COLO829 (cell line): ENCODE measurements at places on chromosomes 7 and 10.

DNA sequence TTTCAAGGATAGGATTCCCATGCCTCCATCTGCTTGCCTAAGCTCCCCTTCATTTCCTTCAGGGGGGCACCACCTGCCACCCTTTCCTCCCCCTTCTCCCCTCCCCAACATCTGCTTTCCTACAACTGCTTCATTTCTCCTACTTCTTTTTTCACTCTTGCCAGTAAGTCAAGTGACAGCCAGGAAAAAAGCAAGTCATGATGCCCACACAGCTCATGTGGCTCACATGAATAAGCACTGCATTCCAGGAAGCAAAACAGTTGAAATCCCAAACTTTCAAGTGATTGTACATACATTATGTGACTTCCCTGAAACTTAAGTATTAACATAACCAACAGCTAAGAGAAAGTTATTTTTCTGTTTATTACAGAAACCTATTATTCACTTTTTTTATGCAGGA, 78.6 kb downstream of the TNS3 start:
- DNase-seq: peak; percentile 27

DNA sequence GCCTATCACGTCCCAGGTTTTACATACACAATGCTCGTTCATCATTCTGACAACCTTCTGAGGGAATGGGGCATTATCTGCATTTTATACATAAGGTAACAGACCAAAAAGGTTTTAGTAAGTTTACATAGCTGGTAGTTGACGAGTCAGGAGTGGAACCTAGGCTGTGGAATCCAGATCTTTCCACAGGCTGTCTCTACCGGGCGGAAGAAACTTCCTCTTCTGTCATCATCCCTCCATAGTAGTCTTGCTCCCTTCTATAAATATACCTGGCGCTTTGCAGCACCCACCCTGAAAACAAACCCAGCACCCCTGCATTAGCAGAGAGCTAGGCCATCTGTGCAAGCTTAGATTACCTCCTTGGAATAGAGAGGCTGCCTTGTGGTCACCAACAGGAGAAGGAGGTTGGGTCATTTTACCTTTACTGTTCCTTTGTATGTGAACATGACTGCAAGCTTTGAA, 1.3 kb downstream of the TSPAN13 start:
- DNase-seq: no peak

- no peak for DNase-seq
Observed at GRCh38 chr7:34451183-34451582, 206.8 kb upstream of the NPSR1 start.

- no peak for DNase-seq
Observed at GRCh38 chr10:75726522-75727483, 295.4 kb downstream of the LRMDA start.

GRCh38 chr7:74365322-74366022, 76.3 kb downstream of the CLIP2 start:
- peak; percentile 92 for DNase-seq

DNA sequence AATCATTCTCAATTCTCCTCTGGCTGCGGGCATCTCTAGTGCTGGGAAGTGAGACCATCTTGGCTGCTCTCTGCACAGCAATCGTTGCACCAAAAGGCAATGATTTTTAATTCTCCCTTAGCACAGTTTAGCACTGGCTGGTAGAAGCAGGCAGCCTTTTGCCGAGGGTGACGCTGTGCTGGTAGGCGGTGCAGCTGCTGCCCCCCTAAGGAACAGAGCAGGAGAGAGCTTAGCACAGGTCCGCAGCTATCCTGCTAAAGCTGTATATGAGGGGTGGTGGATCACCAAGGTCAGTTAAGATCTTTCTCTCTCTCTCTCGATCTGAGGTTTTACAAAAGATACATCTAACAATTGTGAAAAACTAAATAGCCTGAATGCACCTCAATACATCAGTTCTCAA, 390.1 kb downstream of the GATA3 start:
- DNase-seq: no peak

DNA sequence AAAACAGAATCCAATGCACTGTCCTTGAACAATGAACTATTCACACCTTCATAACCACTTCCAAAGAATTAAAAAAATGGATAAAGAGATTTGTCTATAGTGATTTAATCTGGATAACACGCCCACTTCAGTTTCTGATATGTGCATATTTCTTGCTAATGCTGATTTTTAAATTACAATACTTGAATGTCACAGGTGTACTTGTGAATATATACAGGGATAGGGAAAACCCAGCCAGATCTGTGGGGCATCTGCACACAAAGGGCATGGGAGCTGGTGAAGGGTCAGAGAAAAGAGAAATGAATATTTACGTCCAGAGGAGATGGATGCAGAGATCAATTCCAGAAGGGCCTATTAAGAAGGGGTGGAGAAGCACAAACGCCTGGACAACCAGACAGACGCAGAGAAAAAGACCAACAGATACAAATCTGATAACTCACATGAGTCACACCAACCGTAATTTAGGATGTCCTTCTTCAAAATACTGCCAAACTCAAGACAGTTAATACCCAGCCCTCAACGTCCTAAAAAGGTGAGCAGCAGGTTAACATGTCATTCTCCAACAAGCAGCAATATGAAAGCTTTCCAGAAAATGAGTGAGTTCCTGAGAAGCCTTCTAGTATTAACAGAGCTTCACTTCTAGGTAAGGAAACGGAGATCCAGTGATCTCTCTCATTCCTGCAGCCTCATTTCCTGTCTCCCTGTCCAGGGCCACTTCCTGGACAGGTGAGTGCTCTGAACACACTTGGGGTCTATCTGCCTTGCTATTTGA, 41.9 kb downstream of the PIP4K2A start:
- DNase-seq: no peak

GRCh38 chr7:98252425-98253054, 508 bp upstream of the TECPR1 start:
- no peak for DNase-seq

DNA sequence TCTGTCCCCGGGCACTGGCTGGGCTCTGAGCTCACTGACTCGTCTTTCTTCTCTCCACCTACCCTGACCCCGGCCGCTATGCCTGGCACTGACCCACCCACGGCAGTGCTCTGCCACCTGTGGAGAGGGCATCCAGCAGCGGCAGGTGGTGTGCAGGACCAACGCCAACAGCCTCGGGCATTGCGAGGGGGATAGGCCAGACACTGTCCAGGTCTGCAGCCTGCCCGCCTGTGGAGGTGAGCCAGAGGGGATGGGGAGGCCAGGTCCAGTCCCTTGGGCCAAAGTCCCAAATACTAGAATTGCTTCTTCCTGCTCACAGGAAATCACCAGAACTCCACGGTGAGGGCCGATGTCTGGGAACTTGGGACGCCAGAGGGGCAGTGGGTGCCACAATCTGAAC, 27.3 kb downstream of the TBATA start:
- DNase-seq: no peak

- no peak for DNase-seq
Observed at GRCh38 chr10:45558425-45558824, 114.1 kb downstream of the ZFAND4 start.

DNA sequence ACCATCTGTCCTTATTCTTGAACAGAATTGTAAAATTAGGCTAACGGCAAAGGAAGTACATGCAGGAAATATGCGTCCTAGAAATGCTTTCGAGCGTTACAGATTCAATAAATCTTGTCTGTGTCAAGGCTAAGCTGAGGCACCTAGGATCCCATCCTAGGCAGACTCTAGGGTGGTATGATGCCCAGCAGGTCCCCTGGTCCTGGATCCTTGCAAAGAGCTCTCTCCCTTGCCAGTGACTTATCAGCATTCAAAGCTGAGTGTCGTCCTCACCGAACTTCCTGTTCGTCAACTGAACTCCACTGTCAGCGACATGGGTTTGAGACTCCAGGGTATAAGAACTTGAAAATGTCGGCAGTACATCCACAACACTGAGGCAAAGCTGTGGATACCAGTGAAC, 61.5 kb downstream of the AKR1E2 start:
- DNase-seq: no peak

DNA sequence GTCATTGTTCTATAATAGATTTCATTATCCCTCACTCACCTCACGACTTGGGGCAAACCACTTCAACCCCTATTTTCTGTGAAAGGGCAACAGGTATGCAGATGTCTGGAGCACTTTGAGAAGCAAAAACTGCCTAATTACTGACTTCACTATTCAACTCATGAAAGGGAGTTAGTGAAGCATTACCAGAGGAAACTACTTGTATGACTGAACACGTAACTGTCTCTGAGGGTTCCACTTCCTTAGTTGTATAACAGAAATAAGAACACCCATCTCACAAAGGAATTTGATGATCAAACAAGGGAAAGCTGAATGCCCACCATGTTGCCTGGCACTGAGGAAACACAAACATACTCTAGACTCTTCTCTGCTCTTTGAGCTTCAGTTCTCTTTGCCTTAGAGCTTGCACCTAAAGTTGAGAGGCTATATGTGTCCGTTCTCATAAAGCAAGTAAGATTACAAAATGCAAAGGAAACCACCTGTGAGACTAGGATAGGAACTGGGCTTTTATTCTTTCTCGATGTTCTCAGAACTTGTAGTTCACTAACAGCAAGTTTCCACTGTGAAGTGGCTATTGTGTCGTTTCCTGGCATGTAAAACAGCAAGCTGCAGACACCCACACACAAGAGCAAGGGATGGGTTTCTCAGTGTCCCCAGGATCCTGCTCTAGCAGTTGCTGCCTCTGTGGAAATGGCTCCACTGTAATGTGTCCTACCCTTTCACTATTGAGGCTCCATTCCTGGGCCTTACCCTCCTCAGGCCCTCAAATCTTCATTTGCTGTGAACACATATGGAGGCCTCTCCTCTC, 2.6 kb downstream of the TMEM243 start:
- DNase-seq: no peak

GRCh38 chr10:83961620-83962019, 177.7 kb upstream of the GHITM start:
- no peak for DNase-seq

DNA sequence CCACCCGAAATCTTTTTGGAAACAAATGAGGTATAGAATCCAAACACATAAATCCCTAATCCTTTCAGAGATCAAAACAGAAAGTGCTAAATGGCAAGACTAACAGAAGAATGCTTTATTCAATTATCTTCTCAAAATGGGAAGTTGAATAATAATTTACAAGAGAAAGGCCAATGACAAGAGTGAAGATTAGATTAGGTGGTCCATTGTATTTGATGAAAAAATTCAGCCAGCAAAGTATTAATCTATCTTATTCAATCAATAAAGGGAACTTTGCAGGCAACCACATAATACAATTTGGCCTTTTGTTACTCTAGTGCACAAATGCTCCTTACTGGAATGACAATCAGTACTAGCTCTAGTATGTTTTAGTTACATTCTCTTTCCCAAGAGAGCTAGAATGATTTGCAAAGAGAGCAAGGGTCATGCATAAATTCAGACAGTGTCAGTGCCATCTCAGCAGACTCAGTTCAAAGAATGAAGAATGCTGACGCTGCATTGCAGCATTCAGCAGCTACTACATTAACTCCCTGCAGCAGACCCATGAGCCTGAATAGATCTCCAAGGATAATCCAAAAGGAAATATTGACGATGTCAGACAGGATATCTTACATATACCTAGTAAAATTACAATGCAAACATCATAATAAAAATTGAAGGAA, 131.8 kb downstream of the ANK3 start:
- no peak for DNase-seq

- DNase-seq: no peak
Observed at GRCh38 chr7:24764011-24764410, 6.7 kb upstream of the GSDME start.

DNA sequence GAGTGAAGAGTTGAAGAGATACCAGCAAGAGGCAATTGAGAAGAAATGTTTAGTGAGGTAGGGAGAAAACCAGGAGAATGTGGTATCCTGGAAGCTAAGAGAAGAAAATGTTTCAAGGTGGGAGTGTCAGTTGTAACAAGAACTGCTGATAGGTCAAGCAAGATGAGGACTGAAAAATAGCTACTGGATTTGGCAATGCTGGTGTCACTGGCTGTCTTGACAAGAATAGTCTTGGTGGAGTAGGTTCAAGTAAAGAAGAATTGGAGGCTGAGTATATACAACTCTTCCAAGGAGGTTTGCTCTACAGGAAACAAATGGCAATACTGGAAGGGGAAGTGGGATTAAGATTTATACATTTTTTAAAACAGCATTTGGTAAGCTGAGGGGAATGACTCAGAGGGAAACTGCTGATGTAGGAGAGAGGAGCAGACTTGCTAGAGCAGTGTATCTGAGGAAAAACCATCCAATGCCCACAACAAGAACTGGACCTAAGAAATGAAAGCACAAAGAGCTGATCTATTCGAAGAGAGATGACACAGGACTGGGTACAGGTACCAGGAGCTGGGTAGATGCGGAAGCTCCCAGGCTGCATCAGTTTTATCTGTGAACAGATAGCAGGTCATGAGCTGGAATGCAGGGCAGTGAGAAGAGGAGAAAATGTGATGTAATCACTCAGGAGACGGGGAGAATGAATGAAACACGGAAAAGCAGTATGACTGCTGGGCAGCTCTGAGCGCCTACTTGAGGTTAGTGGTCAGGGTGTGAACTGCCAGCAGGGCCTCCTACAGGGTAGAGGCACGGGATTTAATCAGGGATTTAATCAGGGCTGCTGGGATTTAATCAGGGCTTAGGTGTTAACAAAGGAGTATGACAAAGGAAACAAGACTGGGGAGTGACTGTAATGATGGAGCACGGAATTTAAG, 34.5 kb downstream of the FAM25A start:
- no peak for DNase-seq

- DNase-seq: no peak
Observed at GRCh38 chr10:27450225-27450624, 53.9 kb upstream of the RAB18 start.

DNA sequence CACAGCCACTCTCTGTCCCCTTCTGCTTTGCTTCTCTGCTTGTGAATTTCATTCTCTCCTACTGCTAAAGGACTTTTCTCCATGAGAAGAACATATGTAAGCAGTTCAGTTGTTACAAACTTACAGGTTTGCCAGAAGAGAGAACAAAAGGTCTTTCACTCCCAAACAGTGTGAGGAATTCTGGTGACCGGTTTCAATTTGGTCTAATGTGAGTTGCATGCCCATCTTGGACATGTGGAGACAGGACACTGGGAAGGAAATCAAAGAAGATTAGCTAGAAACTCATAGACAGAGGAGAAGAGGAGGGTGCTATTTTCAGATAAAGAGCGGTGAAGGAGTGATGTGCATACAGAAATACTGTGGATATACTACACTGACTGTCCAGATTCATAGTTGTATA, 209.5 kb upstream of the INHBA start:
- no peak for DNase-seq

DNA sequence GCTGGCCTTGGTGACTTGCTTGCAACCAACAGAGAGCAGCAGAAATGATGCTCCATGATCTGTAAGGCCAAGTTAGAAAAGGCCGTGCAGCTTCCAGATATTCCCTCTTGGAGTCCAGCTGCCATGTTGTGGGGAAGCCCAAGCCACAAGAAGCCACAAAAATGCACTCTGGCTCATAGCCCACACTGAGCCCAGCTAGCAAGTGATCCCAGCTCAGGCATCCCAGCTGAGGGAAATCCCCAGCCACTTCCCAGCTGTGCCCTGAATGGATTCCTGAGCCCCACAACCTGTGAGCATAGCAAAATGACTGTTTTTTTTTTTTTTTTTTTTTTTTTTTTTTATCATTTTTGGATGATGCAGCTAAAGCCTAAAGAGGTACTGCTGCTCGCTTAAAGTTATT, 11.1 kb upstream of the SDK1 start:
- no peak for DNase-seq

GRCh38 chr7:66964411-66964810, 31.0 kb downstream of the SBDS start:
- no peak for DNase-seq
